Transverse colon (tissue), 4 donors: ENCODE measurements at places on chromosomes 16 and 17.

DNA sequence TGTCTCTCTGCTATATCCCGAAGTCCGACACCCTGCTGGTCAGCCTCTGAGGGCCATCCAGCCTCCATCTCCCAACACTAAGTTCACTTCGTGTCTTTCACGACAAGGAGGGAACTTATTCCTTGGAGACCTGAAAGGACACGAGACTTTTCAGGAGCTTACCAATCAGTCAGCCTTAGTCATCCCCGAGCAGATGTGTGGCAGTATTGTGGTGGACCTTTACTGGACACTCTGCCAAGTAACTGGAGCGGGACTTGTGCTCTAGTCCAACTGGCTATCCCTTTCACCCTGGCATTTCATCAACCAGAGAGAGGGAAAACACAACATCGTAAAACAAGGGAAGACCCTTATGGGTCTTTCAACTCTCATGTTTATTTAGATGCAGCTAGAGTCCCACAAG, 87.1 kb downstream of the EMP2 start:
- DNase-seq: no peak
- no peaks in the 10 kb centered on the region for H3K36me3 ChIP-seq
- H3K27ac ChIP-seq: no peak overlapping the region
- H3K27me3 ChIP-seq: no peaks in the 10 kb centered on the region
- H3K4me3 ChIP-seq: no peak overlapping the region
- H3K4me1 ChIP-seq: no peaks in the 10 kb centered on the region

- no peak overlapping the region for H3K27ac ChIP-seq
- H3K4me3 ChIP-seq: no peak overlapping the region
Measured at GRCh38 chr17:80441133-80441578, 26.2 kb downstream of the ENDOV start.

- peaks cover 37% of the 10 kb centered on the region for H3K36me3 ChIP-seq
- DNase-seq: peak; percentile 46
- peaks cover 59% of the 10 kb centered on the region for H3K4me1 ChIP-seq
- H3K27ac ChIP-seq: peak overlapping the region; percentile 98
- no peaks in the 10 kb centered on the region for H3K27me3 ChIP-seq
- H3K4me3 ChIP-seq: peak overlapping the region; percentile 73
Measured at GRCh38 chr16:30659507-30660423, 1.5 kb downstream of the FBRS start.

- no peak overlapping the region for H3K27ac ChIP-seq
- H3K4me1 ChIP-seq: no peaks in the 10 kb centered on the region
- no peak for DNase-seq
- H3K36me3 ChIP-seq: no peaks in the 10 kb centered on the region
- no peak overlapping the region for H3K4me3 ChIP-seq
Measured at GRCh38 chr16:1602285-1602684, 9.6 kb downstream of the IFT140 start.

DNA sequence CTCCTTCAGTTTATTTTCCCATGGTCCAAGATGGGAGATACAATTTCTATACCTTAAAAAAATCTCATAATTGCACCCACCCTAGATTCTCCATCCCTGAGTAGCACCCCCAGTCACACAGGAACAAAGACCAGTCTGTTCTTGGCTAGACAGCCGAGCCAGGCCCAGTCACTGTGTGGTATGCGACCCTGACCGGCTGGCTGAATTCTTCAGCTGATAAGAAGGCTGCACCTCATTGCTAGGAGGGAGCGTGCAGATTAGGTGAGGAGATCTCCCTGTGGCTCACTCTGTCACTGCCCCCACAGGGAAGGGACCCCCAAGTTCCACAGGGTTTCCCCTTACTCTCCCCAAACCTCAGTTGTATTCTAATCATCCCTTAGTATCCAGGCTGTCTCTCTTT, 138.7 kb downstream of the SALL1 start:
- no peaks in the 10 kb centered on the region for H3K27me3 ChIP-seq
- DNase-seq: no peak
- no peaks in the 10 kb centered on the region for H3K4me1 ChIP-seq
- no peak overlapping the region for H3K27ac ChIP-seq

DNA sequence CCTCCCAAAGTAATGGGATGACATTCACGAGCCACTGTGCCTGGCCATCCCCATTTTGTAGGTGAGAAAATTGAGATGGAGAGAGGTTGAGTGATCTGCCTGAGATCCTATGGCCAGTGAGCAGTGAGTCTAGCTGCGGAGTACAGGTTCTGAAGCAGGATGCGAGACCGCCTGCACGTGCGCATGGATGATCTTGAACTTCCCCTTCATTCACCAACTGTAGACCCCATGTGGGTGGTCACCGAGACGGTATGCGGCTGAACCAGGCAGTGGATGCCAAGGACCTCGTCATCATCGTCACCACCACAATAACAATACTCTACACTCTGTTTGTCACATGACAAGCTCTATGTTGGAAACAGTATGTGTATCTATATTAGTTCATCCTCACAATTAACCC, 6.2 kb upstream of the SPNS3 start:
- no peak for DNase-seq
- H3K27me3 ChIP-seq: no peaks in the 10 kb centered on the region
- H3K4me3 ChIP-seq: no peak overlapping the region
- no peak overlapping the region for H3K27ac ChIP-seq

DNA sequence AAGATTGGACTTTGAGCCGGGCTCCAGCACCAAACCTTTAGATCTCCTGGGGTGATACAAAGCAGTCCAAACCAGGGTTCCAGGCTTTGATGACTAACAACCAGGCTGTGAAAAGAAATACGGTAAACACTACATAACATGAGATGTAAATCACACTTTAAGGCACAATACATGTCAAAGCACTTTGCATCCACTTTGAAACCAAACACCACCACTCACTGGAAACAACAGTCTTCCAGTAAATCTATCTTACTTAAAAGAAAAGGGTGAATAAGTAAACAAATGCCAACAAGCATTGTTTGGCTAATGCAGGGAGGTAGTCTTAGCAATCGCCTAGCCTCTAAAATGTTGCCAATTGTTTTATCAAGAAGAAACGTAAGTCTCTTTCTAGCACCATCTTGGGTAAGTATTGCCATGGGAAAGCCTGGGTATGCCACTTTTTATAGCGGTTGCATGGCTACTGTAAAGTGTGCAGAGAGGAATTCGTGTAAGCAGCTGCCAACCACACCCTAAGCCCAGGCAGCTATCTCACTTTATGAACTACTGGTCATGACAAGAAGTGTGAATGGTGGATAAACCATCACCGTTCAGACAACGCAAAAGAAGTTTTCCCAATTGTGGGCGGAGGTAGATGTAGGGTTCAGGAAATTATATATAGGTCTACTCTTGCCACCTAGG, 267.4 kb upstream of the PSMD7 start:
- DNase-seq: peak; percentile 45
- no peaks in the 10 kb centered on the region for H3K4me1 ChIP-seq
- H3K4me3 ChIP-seq: no peak overlapping the region
- peak overlapping the region; percentile 22 for H3K27ac ChIP-seq
- H3K36me3 ChIP-seq: no peaks in the 10 kb centered on the region
- no peaks in the 10 kb centered on the region for H3K27me3 ChIP-seq

DNA sequence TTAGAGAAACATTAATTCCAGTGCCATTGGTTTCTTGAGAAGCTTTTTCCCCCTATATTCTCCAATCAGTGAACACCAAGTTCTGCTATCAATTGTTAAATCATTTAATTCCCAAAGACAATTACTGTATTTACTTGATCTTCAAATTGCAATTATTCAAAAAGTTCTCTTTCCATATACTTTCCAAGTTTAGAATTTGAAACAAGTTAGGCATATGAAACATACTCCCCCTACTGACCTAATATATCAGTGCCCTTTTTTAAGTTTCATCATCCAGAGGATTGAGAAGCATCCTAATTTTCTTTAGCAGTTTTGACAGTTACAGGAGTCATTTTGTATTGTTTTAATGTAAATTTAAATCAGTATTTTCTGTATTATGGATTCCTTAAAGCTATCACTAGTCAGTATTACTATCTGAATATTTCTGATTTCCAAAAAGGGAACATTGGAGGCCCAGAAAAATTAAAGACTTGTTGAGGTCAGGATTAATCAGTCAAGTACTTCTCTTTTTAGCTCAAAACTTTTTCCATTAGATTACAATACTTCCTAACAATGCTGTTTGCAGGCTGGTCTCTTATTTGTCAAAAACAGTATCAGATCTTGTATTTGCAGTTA, 16.3 kb downstream of the MEIOC start:
- DNase-seq: no peak
- no peaks in the 10 kb centered on the region for H3K36me3 ChIP-seq
- H3K4me1 ChIP-seq: no peaks in the 10 kb centered on the region
- H3K4me3 ChIP-seq: no peak overlapping the region
- H3K27ac ChIP-seq: no peak overlapping the region

DNA sequence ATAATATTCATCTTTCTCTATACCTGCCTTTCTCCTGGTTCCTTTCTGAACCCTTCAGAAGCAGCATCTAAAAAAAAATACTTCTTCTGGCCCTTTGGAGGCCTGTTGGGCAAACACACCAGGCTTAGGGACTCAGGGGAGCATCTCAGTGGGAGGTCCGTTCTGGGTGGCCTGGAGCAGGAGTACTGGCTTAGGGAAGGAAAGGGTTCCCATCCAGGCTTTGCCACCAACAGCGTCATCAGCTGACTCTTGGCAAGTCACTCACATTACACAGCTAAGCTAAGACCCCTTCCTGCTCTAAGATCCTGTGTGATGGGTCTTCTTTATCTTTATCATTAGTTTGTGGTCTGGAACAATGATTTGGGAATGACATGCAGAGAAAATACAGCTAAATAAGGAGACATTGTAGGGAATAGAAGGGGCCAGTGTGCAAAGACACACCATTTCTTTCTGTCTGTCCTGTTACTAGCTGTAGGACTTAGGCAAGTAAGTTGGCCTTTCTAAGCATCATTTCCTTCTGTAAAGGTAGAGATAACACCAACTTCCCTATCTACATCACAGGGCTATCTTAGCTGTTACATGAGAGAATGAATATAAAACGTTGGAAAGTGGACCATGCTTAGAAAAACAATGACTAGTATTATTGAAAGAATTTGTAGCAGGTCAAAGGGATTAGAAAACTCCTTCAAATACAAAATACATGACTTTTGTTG, 9.9 kb downstream of the PCTP start:
- H3K4me3 ChIP-seq: no peak overlapping the region
- H3K36me3 ChIP-seq: no peaks in the 10 kb centered on the region
- no peak for DNase-seq
- no peaks in the 10 kb centered on the region for H3K27me3 ChIP-seq
- H3K4me1 ChIP-seq: peaks cover 13% of the 10 kb centered on the region

DNA sequence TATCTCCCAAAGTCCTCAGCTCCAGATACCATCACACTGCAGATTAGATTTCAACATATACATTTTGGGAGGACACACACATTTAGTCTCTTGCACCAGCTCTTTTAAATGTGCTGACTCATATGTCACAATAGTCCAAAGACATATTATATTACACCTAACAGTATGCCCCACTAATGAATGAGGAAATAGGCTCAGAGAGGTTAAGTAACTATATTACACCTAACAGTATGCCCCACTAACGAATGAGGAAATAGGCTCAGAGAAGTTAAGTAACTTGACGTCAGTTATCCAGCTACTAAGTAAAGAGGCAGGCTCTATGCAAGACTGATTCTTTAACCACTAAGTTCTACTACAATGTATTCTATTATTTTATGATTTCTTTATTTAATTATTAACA, 9.7 kb downstream of the IRX6 start:
- H3K4me1 ChIP-seq: no peaks in the 10 kb centered on the region
- no peaks in the 10 kb centered on the region for H3K36me3 ChIP-seq
- H3K4me3 ChIP-seq: no peak overlapping the region
